Hippocampal formation (tissue), 2 donors: ENCODE measurements at places on chromosomes 12 and 14.

- no peak for DNase-seq
Observed at GRCh38 chr12:70695361-70696023, 58.3 kb upstream of the PTPRB start.

GRCh38 chr12:128981971-128982533 is 128.8 kb downstream of the GLT1D1 start:
- no peak for DNase-seq

DNA sequence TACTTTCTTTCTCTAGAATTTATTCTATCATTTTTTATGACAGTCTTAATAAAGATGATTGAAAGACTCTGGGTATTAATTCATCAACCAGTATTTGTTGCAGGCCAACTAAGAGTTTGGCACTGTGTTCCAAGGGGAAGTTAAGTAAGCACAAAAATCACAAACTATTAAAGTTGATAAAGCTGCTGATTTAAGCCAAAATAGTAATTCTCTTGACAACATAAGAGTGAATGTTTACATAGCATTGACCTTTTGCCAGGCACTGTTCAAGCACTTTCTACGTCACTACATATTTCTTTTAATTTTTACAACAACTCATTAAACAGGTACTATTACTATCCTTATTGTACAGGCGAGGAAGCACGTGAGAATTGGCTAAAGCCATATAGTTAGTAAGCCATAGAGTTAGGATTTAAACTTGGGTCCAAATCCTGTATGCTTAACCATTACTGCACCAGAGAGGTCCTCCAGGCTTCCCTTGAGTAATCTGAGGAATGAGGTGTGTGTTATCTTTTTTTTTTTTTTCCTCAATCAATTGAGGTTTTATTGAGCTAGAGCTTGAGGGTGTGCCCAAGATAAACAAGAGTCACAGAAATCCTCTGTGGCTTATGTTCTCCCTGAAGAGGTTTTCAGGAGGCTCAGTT is 1009.6 kb downstream of the DIO2 start:
- no peak for DNase-seq

DNA sequence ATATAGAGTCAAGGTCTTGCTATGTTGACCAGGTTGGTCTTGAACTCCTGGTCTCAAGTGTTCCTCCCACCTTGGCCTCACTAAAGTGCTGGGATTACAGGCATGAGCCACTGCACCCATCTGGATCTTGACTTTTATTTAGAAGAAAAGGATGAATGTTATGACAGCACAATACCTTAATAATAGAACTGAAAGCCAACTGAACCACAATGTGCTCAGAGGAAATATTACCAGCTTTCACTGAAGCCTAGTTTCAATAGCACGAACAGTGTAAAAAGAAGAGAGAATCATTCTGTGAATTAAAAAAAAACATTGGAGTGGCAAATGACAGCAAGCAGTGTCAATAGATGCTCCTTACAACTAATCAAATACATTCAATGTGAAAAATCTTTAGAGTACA is 239.2 kb upstream of the RMST start:
- DNase-seq = no peak

GRCh38 chr12:5230156-5230555 is 186.5 kb downstream of the KCNA5 start:
- DNase-seq = no peak

GRCh38 chr12:78119351-78119918 is 288.7 kb downstream of the NAV3 start:
- DNase-seq = no peak

DNA sequence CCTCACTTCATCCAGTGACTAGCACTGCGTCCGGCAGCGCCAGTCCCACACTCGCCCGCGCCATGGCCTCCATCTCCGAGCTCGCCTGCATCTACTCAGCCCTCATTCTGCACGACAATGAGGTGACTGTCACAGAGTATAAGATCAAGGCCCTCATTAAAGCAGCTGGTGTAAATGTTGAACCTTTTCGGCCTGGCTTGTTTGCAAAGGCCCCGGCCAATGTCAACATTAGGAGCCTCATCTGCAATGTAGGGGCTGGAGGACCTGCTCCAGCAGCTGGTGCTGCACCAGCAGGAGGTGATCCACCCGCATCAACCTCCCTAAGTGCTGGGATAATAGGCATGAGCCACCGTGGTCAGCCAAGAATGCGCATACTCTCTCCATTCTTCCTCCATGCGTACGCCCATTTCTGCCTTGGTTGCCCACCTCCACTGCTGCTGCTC is 59.9 kb downstream of the IRF2BPL start:
- DNase-seq = no peak

- no peak for DNase-seq
Observed at GRCh38 chr12:115090783-115091182, 406.8 kb upstream of the TBX3 start.

- DNase-seq = no peak
Observed at GRCh38 chr12:120853188-120853587, 51.0 kb downstream of the SPPL3 start.

DNA sequence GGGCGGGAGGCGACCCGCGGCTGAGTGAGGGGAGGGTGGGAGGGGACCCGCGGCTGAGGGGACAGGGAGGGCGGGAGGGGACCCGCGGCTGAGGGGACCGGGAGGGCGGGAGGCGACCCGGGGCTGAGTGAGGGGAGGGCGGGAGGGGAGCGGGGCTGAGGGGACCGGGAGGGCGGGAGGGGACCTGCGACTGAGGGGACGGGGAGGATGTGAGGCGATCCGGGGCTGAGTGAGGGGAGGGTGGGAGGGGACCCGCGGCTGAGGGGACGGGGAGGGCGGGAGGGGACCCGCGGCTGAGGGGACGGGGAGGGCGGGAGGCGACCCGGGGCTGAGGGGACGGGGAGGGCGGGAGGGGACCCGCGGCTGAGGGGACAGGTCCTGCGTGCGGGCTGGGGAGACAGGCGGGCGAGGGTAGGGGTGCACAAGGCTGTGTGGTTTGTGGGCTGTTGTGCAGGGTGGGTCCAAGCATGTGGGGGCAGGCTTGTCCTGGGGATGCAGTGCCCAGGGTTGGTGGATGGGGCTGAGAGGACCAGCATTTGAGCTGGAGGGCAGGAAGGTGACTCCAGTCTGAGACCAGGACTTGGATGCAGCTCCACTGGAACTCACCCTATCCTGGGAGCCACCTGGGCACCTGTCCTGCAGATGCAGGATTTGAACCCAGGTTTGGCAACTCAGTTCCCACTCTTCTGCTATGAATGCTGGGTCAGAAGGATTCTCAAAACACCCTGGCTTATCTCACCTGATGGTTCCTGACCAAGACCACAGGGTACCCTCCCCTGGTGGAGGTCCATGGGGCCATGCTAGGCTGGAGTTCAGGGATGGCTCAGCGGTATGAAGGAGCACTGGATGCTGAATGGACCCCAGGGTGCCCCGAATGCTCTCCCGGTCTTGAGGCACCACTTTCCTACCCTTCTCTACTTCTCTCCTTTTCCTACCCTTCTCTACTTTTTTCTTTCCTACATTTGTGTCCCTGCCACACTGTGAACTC is 9.4 kb downstream of the PLD4 start:
- DNase-seq = no peak
